ENCODE measurements at places on chromosomes 5 and 9.

- no peak for DNase-seq
These were observed 357.8 kb downstream of the TMEM167A start for GRCh38 chr5:82719368-82719767.

GRCh38 chr5:84287951-84288350, 96.7 kb downstream of the EDIL3 start:
- DNase-seq = no peak

GRCh38 chr5:175688352-175689146, 30.7 kb downstream of the HRH2 start:
- DNase-seq = no peak

- peak; percentile 70 for DNase-seq
These were observed at the start of gene RAPGEF1 for GRCh38 chr9:131739959-131740648. TSS of gene RAPGEF1 (minus strand) at chr9:131740076. CDS start at chr9:131739830, 246 bp downstream.

- DNase-seq = no peak
These were observed 58.7 kb upstream of the SPATA31C2 start for GRCh38 chr9:88197016-88197415.

GRCh38 chr9:124394596-124394995, 20.6 kb downstream of the PSMB7 start:
- DNase-seq = no peak

GRCh38 chr9:19140259-19140658, 13.0 kb upstream of the PLIN2 start:
- no peak for DNase-seq

DNA sequence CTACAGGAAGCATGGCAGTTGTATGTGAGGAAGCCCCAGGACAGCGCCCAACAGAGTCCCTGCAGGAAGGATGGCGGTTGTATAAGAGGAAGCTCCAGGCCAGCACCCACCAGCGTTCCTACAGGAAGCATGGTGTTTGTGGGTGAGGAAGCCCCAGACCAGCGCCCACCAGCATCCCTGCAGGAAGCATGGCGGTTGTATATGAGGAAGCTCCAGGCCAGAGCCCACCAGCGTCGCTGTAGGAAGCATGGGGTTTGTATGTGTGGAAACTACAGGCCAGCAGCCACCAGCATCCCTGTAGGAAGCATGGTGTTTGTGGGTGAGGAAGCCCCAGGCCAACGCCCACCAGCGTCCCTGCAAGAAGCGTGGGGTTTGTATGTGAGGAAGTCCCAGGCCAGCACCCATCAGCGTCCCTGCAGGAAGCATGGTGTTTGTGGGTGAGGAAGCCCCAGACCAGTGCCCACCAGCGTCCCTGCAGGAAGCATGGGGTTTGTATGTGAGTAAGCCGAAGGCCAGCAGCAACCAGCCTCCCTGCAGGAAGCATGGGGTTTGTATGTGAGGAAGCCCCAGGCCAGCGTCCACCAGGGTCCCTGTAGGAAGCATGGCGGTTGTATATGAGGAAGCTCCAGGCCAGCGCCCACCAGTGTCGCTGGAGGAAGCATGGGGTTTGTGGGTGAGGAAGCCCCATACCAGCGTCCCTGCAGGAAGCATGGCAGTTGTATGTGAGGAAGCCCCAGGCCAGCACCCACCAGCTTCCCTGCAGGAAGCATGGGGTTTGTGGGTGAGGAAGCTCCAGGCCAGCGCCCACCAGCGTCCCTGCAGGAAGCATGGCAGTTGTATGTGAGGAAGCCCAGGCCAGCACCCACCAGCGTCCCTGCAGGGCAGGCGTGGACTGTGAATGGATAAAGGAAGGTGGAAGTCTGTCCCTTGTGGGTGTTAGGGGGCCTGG, 79.0 kb downstream of the DAP start:
- DNase-seq = no peak

DNA sequence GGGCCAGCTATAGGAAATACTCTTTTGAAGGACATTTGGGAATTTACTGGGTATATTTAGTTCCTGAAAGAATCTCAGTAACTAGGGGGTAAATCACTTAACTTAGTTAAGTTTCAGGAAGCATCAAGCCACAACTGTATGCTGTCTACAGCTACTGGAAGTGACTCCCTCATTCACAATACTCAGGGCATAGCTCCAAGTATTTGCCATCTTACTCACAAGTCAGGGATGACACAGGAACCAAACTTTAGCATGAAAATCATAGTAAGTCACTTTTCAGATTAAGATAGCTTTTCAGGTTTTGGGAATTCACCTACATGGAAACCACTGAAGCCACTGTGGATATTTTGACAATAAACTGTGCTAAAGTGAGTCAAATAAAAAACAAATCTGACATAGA, 242.4 kb upstream of the ATP10B start:
- no peak for DNase-seq

DNA sequence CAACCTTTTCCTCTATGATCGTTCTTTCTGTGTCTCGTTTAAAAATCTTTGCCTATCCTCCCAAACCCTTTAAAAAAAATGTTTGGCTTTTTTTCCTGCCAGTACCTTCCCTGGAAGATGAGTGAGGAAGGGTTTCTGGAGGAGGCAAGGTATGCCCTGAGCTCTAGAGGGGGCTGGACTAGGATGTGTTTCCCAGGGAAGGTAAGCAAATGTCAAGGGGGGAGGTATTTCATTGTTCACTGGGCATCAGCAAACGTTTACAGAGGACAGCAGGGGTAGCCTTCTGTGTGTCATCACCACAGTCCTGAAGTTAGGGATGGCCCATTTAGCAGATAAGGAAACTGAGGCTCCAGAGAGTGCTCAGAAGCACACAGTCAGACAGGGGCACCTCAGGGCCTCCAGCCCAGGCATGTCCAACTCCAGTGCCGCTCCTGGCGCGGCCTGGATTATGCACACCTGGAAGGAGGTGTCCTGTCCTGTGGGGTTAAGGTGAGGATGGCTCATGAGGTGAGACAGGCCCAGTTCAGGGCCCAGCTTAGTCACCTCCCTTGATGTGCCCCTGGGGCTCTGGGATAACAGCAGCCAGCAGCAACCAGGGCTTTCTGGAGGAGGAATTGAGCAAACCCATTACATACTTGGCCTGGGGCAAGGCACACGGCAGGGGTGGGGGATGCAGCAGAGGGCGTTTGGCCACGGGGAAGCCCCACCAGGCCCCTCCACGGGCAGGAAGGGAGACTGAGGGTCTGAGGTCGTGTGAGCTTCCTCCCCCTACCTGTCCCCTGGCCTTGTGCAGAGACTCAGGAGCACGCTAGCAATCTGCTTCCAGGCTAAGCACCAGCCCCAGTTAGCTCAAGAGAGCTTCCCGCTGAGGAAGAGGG, 100.3 kb upstream of the LMX1B start:
- DNase-seq = no peak

GRCh38 chr5:42531611-42532010, 108.4 kb downstream of the GHR start:
- no peak for DNase-seq

GRCh38 chr5:59146729-59147128, 563.9 kb downstream of the RAB3C start:
- no peak for DNase-seq

GRCh38 chr5:152118676-152119470, 194.2 kb upstream of the GLRA1 start:
- no peak for DNase-seq

Measured in NAMALWA (cell line).